Aorta (tissue), 5 donors: ENCODE measurements at places on chromosomes 11 and 22.

DNA sequence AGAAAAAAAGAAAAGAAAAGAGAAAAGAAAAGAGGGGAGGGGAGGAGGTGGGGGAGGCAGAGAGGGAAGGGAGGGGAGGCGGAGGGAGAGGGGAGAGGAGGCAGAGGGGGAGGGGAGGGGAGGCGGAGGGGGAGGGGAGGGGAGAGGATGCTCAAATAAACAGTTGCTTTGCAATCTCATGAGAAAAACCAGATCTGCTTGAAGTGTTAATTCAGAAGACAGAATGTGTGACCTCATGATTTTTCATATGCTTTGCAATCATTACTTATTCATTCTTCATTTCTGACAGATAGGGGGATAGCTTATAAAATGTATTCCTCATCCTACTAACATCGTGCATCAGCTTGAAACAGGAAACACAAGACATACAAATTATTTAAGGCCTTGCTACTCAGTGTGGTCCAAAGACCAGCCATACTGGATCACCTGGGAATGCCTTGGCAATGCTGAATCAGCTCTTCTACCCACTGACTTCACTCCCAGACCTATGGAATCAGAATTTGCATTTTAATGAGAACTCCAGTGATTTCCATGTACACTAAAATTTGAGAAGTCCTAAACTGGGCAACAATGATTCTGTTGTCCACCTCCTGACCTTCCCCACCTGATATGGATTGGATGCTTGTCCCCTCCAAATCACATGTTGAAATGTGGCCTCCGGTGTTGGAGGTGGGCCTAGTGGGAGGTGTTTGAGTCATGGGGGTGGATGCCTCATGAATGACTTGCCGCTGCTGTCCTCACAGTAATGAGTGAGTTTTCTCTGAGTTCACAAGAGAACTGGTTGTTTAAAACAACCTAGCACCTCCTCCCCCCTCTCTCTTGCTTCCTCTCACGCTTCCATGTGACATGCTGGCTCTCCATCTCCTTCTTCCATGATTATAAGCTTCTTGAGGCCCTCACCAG lies 69.2 kb downstream of the CCDC34 start:
- DNase-seq: no peak

DNA sequence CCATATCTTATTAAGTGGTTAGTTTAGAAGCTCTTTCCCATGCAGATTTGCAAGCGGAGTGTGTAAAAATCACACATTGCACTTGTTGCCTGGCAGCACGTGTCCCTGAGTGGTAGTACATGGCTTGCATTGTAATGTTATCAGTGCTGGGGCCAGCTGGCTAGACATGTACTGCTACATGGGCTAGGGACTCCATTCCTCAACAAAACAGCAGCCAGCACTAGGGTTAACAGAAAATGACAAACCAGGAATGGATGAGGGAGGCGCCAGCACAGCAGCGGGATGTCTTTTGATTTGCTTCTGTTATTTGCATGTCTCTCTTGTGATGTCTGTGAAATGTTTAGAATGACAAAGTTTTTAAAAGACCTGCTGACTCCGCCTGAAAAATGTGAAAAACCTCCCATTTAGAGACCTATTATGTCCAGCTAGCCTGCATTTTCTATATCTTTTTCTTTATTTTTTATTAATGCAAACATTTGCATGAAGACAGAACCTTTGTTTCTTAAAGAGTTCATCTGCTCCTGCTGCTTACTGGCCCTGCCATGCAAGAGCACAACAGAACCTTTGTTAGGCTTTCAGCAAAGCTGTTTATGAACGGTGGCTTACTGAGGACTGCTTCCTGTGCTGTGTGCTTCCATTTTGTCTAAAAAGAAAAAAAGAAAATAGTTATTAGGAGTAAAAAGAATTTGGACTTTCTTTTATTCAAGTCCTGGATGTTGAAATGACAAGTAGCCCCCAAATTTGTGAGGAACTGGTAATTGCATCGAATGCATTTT lies 40.7 kb downstream of the CSTPP1 start:
- DNase-seq: no peak

- no peak for DNase-seq
Observed at GRCh38 chr11:19946681-19947080, 213.6 kb downstream of the DBX1 start.

DNA sequence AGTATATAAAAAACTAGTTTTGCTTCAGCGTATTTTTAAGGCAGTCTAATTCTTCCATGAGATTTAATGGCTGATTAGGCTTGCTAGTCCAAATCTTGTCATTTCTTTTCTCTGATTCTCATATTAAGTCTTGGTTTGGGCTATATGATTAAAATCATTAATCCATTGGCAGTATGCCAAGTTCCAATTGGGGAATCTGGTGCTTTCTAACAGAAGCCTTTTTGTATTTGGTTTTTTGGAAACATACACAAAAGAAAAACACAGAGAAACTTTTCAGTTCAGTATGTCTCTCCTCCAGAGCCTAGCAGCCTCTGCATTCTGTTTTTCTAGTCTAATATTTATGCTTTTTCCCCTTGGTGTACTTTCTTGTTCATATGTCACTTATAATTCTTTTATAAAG lies 37.9 kb downstream of the SWAP70 start:
- no peak for DNase-seq

DNA sequence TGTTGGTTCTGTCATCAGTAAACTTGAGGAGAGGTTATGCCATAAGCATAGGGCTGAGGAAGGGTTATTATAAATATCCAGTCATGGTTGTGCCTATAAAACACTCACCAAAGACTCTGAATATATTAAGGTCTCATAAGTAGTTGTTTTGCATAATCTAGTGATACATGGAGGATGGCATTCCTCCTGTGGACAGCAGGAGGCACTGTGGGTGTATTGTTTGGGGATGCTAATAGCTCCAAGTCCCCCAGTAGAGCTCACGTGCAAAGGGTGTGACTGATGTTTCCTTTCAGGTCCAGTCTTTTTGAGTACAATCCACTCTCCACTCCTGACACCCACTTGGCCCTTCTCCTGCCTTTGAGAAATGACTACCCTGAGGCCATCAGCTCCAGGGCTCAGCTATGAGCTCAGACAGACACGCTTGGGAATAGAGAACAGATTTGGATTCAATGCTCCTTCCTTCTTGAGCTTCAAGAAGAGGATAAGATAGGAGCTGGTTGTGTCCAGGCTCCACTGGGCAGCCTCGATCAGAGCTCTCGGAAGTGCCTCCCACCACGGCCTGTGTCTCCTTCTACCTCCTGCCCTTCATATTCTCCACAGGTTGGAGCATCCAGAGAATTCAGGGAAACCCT lies 85.2 kb upstream of the IGLL5 start:
- DNase-seq: no peak

DNA sequence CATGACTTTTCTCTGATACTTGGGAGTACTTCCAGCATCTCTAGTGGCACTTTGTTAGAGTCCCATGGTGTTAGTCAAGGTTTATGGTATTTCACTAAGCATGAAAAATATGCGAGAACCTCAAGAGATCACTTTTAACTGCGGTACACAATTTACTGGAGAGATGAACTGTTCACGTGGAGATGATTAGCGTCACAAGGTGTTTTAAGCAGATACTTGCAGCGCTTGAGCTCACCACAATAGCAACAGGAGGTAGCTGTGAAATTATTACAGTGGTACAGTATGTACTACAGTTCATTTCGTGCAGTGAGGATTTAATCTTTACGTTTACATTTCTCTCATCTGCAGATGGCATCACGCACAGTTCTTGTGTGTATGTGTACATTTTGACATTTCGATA lies 4.5 kb downstream of the PARVA start:
- DNase-seq: no peak

GRCh38 chr11:46369458-46370152 lies 11.9 kb upstream of the MDK start:
- no peak for DNase-seq

GRCh38 chr11:128260398-128260797 lies 327.0 kb downstream of the ETS1 start:
- no peak for DNase-seq

GRCh38 chr11:30196400-30197206 lies 34.2 kb upstream of the FSHB start:
- peak; percentile 55 for DNase-seq

- DNase-seq: no peak
Observed at GRCh38 chr11:126437731-126438130, 82.2 kb downstream of the ST3GAL4 start.

GRCh38 chr11:61787928-61788491 lies 4.4 kb downstream of the TMEM258 start:
- no peak for DNase-seq

GRCh38 chr22:42961810-42962209 lies 53.1 kb downstream of the PACSIN2 start:
- DNase-seq: peak; percentile 50

GRCh38 chr22:28792491-28793383 lies 7.6 kb downstream of the XBP1 start:
- DNase-seq: no peak

DNA sequence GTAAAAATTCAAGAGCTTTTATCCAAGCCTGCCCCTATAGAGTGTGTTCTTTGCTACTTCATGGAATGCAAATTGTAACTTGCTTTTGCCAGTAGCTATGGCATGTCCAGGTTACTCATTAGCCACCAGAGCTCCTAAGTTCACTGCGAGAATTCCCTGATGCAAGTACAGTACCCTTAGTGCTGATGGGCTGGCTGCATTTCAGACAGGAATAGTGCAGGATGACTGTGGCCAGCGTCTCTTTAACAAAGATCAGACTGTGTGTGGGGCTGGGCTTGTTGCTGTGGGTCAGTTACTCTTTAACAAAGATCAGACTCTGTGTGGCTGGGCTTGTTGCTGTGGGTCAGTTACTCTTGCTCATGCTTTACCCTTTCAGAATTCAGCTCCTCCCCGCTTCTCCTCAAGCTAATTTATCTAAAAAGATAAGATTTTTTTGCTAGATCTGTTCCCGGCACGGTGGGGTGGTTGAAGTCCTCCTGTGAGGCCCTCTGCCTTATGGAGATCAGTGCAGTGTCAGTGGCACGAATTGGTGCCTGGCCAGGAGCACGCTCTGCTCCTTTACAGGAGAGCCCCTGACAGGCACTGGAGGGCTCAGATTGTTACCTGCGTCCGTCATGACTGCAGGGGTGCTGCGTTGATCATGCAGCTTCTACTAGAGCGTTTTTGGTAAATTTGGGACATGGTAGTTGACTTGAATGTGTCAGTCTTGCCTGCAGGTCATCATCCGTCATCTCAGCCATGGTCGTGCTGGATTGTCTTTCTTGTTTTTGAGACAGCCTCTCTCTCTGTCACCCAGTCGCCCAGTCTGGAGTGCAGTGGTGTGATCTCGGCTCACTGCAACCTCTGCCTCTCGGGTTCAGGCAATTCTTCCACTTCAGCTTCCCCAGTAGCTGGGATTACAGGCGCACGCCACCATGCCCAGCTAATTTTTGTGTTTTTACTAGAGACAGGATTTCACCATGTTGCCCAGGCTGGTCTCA lies 27.0 kb downstream of the AP2A2 start:
- DNase-seq: no peak
